ENCODE measurements at places on chromosomes 12 and 14.

- no peaks in the 10 kb centered on the region for H3K36me3 ChIP-seq
- no peaks in the 10 kb centered on the region for H3K4me1 ChIP-seq
- no peak for DNase-seq
- H3K27me3 ChIP-seq, result no peaks in the 10 kb centered on the region
- H3K27ac ChIP-seq, result no peak overlapping the region
- H3K4me3 ChIP-seq, result no peak overlapping the region
Observed at GRCh38 chr14:76305268-76305826, 70.6 kb upstream of the ESRRB start.

GRCh38 chr12:64678248-64678647 is 68.0 kb downstream of the RASSF3 start:
- no peaks in the 10 kb centered on the region for H3K36me3 ChIP-seq
- H3K27me3 ChIP-seq, result no peaks in the 10 kb centered on the region
- H3K27ac ChIP-seq, result peak overlapping the region; percentile 75
- peaks cover 99% of the 10 kb centered on the region for H3K4me1 ChIP-seq
- H3K4me3 ChIP-seq, result peak overlapping the region; percentile 34
- no peak for DNase-seq

- H3K27me3 ChIP-seq, result no peaks in the 10 kb centered on the region
- H3K36me3 ChIP-seq, result no peaks in the 10 kb centered on the region
- no peak overlapping the region for H3K4me3 ChIP-seq
- H3K27ac ChIP-seq, result no peak overlapping the region
- no peak for DNase-seq
Observed at GRCh38 chr12:128771681-128772080, 52.1 kb downstream of the SLC15A4 start.

DNA sequence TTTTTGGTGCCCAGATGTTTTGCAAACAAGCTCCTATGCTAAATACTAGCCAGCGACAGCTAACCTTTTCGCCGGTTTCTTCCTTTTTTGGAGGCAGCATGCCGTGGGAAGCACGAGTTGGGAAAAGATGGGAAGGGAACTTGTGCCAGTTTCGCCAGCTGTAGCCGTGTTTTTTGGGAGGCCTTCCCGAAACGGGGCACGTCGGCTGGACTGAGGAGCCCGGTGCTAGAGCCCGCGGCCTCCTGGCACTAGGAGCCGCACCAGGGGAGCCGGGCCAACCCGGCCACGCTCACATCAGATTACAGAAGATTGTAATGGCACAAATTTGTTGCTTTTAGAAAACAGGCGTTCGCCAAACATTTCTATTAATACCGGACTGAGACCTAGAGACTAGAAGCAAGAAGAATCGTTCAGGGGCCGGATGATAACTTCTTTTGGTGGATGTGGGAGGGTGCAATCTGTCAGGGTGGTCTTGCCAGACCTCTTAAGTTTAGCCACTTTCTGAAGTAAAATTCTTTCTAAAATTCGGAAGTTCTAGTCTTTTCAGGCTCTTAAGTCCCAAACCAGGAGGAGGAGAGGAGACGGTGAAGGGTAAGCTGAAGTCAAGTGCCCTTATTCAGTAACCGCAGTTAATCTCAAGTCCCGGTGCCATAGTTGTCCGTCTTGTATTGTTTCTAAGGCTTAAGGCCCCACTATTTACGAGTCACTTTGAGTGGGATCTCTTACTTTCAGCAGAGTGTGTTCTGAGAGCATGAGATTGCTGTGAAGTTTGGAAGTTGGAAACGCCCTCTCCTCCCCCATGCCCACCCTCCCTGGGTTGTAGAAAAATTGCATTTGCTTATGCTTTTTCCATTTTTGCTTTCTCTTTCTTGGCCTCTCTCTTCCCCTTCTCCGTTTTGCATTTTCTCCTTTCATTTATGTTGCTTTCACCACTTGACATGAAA is 1.3 kb downstream of the RASSF3 start:
- H3K36me3 ChIP-seq, result peaks cover 15% of the 10 kb centered on the region
- DNase-seq, result no peak
- H3K27me3 ChIP-seq, result no peaks in the 10 kb centered on the region
- H3K27ac ChIP-seq, result peak overlapping the region; percentile 83

DNA sequence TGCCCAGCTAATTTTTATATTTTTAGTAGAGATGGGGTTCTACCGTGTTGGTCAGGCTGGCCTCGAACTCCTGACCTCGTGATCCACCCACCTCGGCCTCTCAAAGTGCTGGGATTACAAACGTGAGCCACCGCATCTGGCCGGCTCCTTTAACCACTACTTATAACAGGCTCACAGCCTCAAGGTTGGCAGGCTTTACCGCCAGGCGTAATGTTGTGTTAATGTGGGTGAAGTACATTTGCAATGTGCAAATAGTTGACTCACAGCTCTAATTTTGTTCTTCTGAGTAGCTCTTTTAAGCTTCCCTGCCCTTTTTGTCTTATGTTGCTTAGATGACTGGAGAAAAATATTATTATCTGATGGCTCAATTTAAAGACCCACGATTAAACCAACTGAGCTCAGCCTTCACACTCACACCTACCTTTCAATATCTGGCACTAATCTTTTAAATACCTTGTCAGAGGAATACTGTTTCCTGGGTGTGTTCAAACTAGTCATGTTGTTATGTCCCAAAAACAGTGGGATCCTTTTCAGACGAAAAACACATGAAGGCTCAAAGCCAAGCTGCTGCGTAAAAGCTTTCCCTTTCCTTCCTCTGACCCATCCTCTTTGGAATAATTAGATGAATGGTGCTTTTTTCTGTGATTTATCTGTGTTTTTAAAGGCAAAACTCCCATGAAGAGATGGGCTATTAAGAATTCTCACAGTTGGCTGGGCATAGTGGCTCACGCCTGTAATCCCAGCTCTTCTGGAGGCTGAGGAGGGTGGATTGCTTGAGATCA is 57.2 kb upstream of the USP44 start:
- no peak for DNase-seq
- no peak overlapping the region for H3K27ac ChIP-seq
- H3K4me3 ChIP-seq, result no peak overlapping the region
- no peaks in the 10 kb centered on the region for H3K4me1 ChIP-seq
- H3K36me3 ChIP-seq, result no peaks in the 10 kb centered on the region

- H3K27ac ChIP-seq, result no peak overlapping the region
- no peak for DNase-seq
- H3K4me3 ChIP-seq, result no peak overlapping the region
- no peaks in the 10 kb centered on the region for H3K36me3 ChIP-seq
- H3K27me3 ChIP-seq, result no peaks in the 10 kb centered on the region
Observed at GRCh38 chr12:46942579-46942978, 116.8 kb upstream of the SLC38A4 start.

GRCh38 chr12:51270067-51270950 is at the start of gene SMAGP:
TSS of gene SMAGP (minus strand) at chr12:51270415. CDS start at chr12:51269278, 1,137 bp downstream.
- DNase-seq, result peak; percentile 36
- peak within 1 kb of the TSS; percentile 3 for H3K4me3 ChIP-seq
- no peaks in the 10 kb centered on the region for H3K27me3 ChIP-seq
- peak within 1 kb of the TSS; percentile 2 for H3K27ac ChIP-seq
- H3K4me1 ChIP-seq, result peaks cover 20% of the 10 kb centered on the region

DNA sequence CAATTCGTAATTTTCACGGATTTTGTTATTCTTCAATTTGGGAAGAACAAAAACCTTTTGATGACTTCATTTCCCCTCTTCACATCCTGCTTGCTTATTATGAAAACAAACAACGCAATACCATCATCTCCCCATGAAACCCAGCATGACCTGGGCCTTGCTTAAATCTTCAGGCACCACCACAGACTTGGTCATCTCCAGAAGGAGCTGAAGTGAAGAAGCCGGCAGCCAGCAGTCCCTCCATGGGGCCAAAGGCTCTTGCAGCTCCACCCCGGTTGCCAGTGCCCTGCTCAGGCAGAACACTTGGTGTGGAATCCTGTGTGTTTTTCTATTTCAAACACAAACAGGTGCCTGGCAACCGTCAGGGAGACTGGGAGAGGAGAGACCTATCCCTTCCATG is 982.9 kb upstream of the TMEM132C start:
- no peak for DNase-seq
- no peaks in the 10 kb centered on the region for H3K27me3 ChIP-seq
- H3K27ac ChIP-seq, result no peak overlapping the region
- no peaks in the 10 kb centered on the region for H3K4me1 ChIP-seq
- no peaks in the 10 kb centered on the region for H3K36me3 ChIP-seq

GRCh38 chr14:70666361-70666686 is 24.6 kb downstream of the TTC9 start:
- no peak overlapping the region for H3K27ac ChIP-seq
- no peaks in the 10 kb centered on the region for H3K27me3 ChIP-seq
- H3K36me3 ChIP-seq, result peaks cover 17% of the 10 kb centered on the region
- no peak for DNase-seq
- H3K4me1 ChIP-seq, result peaks cover 28% of the 10 kb centered on the region

DNA sequence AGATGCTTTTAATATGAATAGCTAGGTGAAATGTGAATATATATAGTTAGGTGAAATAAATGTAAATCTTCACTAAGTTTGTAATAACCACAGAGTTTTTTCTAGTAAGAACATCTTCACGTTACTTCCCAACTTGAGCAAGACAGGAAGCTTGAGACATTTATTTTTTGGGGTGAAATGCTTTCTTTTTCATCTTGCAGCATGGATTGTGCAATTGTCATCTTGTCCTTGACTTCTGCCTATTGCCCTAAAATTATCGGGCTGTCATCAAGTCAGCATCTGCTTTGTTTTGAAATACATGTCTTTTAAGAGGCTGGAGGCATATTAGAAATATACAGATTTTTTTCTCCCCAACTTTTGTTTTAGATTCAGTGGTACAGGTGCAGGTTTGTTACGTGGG is 433.9 kb downstream of the PCNX1 start:
- no peak overlapping the region for H3K4me3 ChIP-seq
- peaks cover 2% of the 10 kb centered on the region for H3K4me1 ChIP-seq
- no peak overlapping the region for H3K27ac ChIP-seq
- no peaks in the 10 kb centered on the region for H3K36me3 ChIP-seq

DNA sequence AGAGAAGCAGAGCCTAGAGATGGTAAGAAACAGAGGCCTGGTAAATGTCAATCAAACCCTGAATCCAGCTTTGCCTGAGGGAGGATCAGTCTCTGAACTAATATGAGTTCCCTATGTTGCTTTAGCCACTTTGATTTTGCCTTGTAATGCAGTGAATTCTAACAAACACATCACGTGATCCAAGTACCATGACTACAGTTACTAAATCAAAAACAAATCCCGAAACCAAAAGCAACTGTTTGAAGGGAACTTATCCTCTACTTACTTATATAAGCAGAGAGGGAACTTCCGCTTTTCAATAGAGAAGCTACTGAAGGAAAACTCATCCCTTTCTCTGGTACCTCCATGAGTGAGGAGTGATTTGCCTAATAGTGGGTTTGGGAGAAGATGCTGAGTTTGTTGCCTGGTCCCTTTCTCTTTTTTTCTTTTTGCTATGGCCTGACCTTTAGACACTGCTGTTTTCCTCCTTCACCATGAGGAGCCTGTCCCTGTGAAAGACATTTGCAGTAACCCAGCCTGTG is 7.7 kb upstream of the PPTC7 start:
- no peaks in the 10 kb centered on the region for H3K36me3 ChIP-seq
- H3K27ac ChIP-seq, result peak overlapping the region; percentile 60
- peak; percentile 71 for DNase-seq
- H3K4me3 ChIP-seq, result no peak overlapping the region
- H3K4me1 ChIP-seq, result peaks cover 22% of the 10 kb centered on the region

GRCh38 chr14:61547186-61548069 is 147.9 kb upstream of the HIF1A start:
- H3K27me3 ChIP-seq, result no peaks in the 10 kb centered on the region
- DNase-seq, result no peak

DNA sequence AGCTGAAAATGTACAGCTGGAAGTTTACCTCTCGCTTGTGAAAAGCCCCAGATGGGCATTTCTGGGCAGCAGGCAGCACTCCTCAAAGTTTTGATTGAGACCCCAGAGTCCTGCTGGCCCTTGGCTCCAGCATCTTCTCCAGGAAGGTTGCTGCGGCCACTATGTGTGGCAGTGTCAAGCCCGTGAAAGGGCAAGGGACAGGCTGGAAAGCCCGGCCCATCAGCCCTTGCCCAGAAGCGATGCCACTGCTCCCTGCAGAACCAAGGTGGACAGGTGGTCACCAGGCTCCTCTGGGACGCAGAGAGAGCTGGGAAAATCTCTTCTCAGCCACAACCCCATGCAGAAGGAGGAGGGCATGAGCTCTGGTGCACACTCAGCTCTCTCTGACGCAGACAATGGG is 73.5 kb upstream of the BCL11B start:
- H3K27ac ChIP-seq, result no peak overlapping the region
- no peak for DNase-seq
- no peaks in the 10 kb centered on the region for H3K36me3 ChIP-seq
- no peak overlapping the region for H3K4me3 ChIP-seq
- H3K4me1 ChIP-seq, result no peaks in the 10 kb centered on the region

DNA sequence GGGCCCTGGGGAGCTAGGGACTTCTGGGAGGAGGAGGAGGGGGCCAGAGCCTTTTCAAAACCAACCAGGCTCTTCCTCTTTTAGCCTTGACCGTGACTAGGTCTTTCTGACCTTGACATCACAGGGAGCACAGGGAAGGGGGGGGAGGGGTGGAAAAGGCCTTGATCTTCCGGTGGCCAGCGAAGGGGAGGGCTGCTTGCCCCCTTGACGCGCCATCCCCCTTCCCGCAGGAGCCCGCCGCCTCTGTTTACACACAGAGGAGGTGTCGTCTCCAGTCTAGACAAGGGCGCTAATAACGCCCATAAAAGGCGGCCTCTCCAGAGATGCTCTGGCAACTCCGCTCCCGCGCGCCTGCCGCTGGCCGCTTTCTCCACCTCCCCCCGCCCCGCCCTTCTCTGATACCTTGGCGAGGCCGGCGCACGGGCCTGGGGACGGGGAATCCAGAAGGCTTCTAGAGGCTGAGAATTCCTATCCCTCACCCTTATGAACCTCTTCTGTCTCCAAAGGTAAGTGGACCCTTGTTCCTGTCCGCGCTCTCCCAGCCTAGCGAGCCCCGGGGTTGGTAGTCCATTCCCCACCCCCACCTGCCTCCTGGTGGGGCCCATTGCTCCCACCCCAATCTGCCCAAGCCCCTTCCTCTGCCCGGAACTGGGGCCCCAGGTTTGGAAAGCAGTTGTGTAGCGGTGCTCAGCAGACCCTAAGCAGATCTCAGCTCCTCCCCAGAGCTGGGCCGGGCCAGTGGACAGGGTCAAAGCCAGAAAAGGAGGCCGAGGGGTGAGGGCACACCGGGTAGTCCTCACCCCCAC is 4.9 kb upstream of the HOXC12 start:
- DNase-seq, result no peak
- peaks cover 10% of the 10 kb centered on the region for H3K4me1 ChIP-seq
- no peak overlapping the region for H3K4me3 ChIP-seq
- no peaks in the 10 kb centered on the region for H3K36me3 ChIP-seq
- peaks cover 88% of the 10 kb centered on the region for H3K27me3 ChIP-seq

- no peaks in the 10 kb centered on the region for H3K4me1 ChIP-seq
- no peak for DNase-seq
- no peak overlapping the region for H3K27ac ChIP-seq
- no peaks in the 10 kb centered on the region for H3K36me3 ChIP-seq
- no peaks in the 10 kb centered on the region for H3K27me3 ChIP-seq
- no peak overlapping the region for H3K4me3 ChIP-seq
Observed at GRCh38 chr12:49893753-49894750, 9.6 kb downstream of the FAIM2 start.

DNA sequence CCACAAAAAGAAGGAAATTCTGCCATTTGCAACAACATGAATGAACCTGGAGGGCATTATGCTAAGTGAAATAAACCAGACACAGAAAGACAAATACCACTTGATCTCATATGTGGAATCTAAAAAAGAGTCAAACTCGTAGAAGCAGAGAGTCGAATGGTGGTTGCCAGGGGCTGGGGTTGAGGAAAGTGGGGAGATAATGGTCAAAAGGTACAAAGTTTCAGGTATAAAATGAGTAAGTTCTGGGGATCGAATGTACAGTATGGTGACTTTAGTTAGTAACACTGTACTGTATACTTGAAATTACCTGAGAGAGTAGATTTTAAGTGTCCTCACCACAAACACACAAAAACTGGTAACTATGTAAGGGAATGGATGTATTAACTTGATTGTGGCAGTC is 129.4 kb downstream of the PPM1H start:
- no peaks in the 10 kb centered on the region for H3K36me3 ChIP-seq
- H3K27ac ChIP-seq, result no peak overlapping the region
- H3K27me3 ChIP-seq, result no peaks in the 10 kb centered on the region
- no peak overlapping the region for H3K4me3 ChIP-seq

All from CD4-positive, alpha-beta memory T cell (primary cell).